ENCODE measurements at places on chromosomes 13 and 19.

DNA sequence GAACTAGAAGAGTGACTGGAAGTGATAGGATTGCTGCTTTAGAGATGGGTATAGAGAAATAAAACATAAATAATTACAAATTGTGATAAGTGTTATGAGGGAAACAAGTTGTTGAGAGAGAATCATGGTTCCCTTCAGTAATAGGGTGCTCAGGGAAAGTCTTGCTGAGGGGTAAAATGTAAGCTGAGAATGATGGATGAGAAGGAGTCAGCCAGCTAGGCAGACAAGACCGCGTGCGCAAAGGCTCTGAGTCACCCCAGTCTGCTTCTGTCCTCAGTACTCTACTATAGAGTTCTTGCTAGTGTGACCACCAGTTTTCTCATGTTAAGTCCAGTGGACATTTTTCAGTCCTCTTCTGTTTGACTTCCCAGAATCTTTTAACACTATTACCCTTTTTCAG is 39.5 kb downstream of the PCCA start:
- DNase-seq = no peak

DNA sequence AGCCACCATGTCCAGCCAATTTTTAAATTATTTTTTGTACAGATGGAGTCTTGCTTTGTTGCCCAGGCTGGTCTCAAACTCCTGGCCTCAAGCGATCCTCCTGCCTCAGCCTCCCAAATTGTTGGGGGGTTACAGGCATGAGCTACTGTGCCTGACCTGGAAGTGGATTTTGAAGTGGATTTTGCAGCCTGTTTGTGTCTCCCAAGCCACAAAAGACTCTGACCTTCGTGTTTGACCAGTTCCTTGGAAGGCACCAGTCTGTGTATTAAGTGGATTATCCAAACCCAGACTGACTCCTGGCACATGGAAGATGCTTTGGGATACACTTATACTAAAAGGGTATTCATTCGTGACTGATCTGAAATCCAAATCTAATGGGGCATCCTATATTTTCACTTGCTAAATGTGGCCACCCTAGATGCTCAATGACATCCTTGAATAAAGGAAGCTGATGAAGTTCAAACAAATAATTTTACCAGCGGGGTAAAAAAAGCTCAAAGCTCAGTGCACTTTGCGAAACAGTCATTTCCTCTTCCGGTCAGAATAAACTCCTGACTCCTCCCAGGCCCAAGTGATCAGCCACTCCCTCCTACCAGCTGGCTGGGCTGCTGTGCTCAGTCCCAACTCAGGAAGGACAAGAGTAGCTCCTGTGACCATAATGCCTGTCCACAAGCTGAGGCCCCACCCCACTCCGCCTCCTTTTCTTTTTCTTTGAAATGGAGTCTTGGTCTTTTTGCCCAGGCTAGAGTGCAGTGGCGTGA is 32.6 kb upstream of the GATAD2A start:
- no peak for DNase-seq

DNA sequence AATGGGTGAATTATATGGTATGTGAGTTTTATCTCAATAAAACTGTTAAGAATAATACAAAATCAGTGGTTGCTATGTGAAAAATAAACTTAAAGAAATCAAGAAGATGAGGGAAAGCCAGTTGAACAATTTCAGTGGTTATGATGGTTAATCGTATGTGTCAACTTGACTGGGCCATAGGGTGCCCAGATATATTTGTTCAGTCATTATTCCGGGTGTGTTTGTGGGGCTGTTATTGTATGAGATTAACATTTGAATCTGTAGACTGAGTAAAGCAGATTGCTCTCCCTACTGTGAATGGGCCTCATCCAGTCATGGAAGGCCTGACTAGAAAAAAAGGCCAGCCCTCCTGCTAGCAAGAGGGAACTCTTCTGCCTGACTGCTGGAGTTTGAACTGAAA is 109.3 kb downstream of the LMO7 start:
- DNase-seq = no peak

GRCh38 chr19:40744554-40745401 is 5.5 kb downstream of the ACTMAP start:
- DNase-seq = peak; percentile 43

GRCh38 chr19:23776507-23777205 is 18.0 kb upstream of the ZNF681 start:
- DNase-seq = no peak

GRCh38 chr13:110004814-110005213 is 218.4 kb upstream of the IRS2 start:
- no peak for DNase-seq

DNA sequence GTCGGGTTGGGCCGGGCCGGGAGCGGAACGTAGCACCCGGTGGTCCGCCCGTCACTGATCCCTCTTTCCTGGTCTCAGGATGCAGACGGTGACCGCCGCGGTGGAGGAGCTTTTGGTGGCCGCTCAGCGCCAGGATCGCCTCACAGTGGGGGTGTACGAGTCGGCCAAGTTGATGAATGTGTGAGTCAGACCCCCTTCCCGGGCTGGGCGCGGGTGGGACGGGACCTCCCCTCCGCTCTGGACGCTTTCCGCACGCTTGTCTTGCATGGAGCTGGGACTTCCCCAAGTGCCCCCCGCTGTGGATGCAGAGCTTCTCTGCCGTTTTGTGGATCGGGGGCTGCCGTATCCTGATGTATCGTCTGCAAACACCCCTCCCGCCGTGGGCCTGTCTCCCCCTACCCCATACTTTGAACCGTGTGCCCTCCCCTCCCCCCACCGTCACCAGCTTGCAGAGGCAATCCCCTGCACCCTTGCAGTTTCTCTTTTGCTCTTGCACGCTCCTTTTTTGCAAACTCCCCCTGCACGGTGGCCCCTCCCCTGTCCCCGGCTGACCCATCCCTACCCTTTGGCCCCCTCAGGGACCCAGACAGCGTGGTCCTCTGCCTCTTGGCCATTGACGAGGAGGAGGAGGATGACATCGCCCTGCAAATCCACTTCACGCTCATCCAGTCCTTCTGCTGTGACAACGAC is 669 bp downstream of the GADD45B start:
- DNase-seq = no peak

GRCh38 chr19:33376423-33376822 is 2.9 kb downstream of the CEBPG start:
- DNase-seq = no peak

- no peak for DNase-seq
Observed at GRCh38 chr13:84885868-84886267, 913.4 kb downstream of the SLITRK6 start.

DNA sequence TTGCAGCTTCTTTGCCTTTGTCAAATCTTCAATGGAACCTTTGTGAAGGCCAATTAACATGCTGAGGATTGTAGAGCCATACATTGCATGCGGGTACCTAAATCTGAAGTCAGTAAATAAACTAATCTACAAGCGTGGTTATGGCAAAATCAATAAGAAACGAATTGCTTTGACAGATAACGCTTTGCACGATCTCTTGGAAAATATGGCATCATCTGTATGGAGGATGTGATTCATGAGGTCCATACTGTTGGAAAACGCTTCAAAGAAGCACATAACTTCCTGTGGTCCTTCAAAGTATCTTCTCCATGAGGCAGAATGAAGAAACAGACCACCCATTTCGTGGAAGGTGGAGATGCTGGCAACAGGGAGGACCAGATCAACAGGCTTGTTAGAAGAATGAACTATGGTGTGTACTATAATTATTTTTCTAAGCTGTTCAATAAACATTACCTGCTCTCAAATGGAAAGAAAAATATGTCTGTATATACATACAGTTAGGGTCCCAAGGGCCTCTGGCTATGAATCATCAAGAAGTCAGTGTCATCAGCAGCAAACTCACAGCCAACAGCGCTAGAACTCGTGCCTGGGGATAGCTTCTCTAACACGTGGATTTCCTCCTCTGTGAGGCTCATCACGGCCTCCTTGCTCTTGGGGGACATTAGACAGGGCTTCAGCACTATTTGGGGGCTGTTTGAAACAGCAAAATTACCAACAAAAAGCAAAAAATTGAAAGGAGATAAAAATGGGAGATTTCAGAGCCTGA is 2.9 kb upstream of the CD70 start:
- no peak for DNase-seq

All from GM12891 (cell line).